ENCODE measurements at places on chromosomes 13 and 19.

DNA sequence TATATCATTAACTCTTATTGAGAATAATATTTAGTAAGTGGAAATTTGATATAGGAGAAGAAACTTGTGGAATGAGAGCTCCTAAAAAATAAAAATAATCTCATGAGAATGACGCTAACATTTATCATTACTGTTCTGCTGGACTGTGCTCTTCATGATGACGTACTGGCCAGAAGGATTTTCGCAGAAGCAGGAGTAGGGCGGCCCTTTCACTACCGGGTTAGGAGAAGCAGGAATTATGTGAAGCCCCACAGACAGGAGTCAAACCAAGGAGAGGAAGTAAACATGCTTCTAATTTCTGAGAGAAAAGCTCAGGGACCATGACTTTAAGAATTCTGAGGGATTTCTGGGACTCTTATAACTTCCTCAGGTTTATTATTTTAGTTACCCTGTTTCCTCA lies 195.1 kb downstream of the VWA8 start:
- H3K27me3 ChIP-seq = no peaks in the 10 kb centered on the region
- H3K27ac ChIP-seq = no peak overlapping the region
- DNase-seq = no peak
- H3K4me3 ChIP-seq = no peak overlapping the region
- H3K36me3 ChIP-seq = no peaks in the 10 kb centered on the region

DNA sequence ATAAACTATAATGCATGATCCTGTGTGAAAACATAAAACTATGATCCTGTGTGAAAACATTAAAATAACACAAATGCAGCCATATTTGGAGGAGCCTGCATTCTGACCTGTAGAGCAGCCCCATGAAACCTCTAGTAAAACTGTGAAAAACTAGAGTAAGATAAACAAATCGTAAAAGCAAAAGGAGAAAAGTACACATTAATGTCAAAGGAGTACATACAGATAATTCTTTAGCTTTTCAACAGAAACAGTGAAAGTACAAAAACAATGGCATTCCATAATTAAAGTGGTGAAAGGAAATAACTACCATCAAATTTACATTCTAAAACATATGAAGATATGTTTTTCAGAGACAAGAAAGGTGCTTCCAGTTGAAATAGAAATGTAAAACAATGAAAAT lies 1267.2 kb downstream of the SLITRK1 start:
- no peak overlapping the region for H3K27ac ChIP-seq
- no peak for DNase-seq
- H3K36me3 ChIP-seq = no peaks in the 10 kb centered on the region
- no peaks in the 10 kb centered on the region for H3K27me3 ChIP-seq
- H3K4me1 ChIP-seq = no peaks in the 10 kb centered on the region

GRCh38 chr19:9827289-9828238 lies at the start of gene UBL5:
UBL5 (plus strand) TSS chr19:9827918; CDS start chr19:9828338, 420 bp downstream.
- peaks cover 8% of the 10 kb centered on the region for H3K36me3 ChIP-seq
- peak; percentile 84 for DNase-seq
- no peaks in the 10 kb centered on the region for H3K27me3 ChIP-seq
- H3K4me1 ChIP-seq = peaks cover 10% of the 10 kb centered on the region

GRCh38 chr13:32504876-32505275 lies 33.7 kb downstream of the N4BP2L2 start:
- H3K4me1 ChIP-seq = no peaks in the 10 kb centered on the region
- no peaks in the 10 kb centered on the region for H3K27me3 ChIP-seq
- DNase-seq = no peak
- no peaks in the 10 kb centered on the region for H3K36me3 ChIP-seq
- no peak overlapping the region for H3K27ac ChIP-seq

DNA sequence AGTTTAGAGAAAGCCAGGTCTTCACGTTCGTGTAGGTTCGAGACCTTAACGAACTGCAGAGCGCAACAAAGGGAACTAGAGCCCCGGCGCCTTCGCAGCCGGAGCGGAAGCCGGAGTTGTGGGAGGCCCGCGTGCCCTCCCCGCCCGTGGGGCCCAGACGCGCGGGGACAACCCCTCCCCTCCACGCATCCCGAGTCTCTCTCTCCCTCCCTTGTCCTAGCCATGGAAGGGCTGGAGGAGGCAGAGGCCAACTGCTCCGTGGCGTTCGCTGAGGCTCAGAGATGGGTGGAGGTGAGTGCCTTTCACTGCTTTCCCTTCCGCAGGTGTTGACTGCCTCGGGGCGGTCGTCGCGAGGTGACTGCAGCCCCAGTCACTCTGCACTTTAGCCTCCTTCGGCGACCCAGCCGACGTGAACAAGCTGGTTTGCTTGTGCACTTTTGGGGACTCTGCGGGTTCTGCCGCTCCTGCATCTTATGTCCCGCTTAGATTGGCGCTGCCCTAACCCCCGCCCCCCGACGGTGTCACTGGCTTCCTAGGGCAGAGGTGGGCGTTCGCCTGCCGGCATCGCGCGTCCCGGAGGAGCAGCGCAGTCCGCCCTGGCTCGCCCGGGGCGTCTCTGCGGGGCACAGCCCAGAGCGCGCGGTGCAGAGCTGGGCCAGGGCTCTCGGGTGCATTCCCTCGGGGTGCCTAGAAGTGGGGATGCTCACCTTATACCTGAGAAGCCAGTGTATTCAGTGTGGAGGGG lies 478 bp downstream of the LMO7 start:
- no peaks in the 10 kb centered on the region for H3K36me3 ChIP-seq
- no peak for DNase-seq
- no peak overlapping the region for H3K27ac ChIP-seq
- no peaks in the 10 kb centered on the region for H3K27me3 ChIP-seq
- peaks cover 5% of the 10 kb centered on the region for H3K4me1 ChIP-seq
- H3K4me3 ChIP-seq = peak overlapping the region; percentile 61

DNA sequence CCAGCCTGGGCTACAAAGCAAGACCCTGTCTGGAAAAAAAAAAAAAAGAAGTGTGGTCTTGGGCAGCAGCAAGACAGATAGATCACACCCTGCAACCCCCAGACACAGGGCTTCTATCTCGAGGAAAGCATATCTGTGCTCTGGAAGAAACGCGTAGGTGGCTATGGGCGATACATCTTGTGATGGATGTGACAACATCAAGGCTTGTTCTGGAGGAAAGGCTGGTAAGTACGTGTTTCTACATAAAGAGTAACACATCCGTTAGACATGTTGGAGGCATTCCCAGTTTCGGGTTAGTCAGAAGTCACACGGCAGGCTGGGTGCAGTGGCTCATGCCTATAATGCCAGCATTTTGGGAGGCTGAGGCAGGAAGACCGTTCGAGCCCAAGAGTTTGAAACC lies 6.6 kb upstream of the DHDH start:
- peaks cover 44% of the 10 kb centered on the region for H3K4me1 ChIP-seq
- peak; percentile 75 for DNase-seq
- no peaks in the 10 kb centered on the region for H3K27me3 ChIP-seq
- H3K36me3 ChIP-seq = no peaks in the 10 kb centered on the region
- peak overlapping the region; percentile 41 for H3K27ac ChIP-seq

GRCh38 chr13:85527316-85527715 lies 271.9 kb downstream of the SLITRK6 start:
- H3K36me3 ChIP-seq = no peaks in the 10 kb centered on the region
- H3K27ac ChIP-seq = no peak overlapping the region
- H3K4me1 ChIP-seq = no peaks in the 10 kb centered on the region
- H3K4me3 ChIP-seq = no peak overlapping the region
